ENCODE measurements at places on chromosomes 6 and 20.

DNA sequence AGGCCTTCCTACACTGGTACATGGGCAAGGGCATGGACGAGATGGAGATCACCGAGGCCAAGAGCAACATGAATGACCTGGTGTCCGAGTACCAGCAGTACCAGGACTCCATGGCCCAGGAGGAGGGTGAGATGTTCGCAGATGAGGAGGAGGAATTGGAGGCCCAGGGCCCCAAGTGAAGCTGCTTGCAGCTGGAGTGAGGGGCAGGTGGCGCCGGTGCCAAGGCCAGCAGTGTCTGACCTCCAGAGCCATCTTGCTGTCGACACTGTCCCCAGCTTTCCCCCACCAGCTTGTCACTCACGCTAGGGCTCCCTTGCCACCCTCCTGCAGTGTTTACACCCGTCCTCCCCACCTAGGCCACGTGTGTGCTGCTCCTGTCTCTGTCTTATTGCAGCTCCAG lies 12.2 kb downstream of the GABRR2 start:
- no peak for DNase-seq

- DNase-seq = no peak
Measured at GRCh38 chr20:49323622-49324238, 45.9 kb upstream of the ZNFX1 start.

DNA sequence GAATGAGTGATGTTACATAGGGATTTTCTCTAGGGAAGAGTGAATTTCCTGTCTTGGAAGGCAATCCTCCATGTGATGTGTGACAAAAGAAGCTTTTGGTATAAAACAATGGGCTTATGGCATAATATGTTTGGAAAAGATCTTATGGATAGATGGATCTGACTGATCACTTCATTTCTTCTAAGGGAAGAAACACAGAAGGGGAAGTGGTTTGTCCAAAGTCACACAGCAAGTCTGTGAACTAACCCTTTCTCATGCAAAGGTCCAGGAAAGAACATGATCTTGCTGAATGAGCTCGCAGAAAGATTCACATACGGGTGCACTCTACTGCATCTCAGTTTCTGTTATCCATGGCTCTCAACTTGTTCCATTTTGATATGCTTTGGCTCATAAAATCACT lies 575.9 kb upstream of the JAG1 start:
- no peak for DNase-seq

GRCh38 chr6:146583966-146584365 lies 14.8 kb upstream of the ADGB start:
- no peak for DNase-seq

- DNase-seq = peak; percentile 68
Measured at GRCh38 chr20:50575865-50576720, 65.9 kb downstream of the PTPN1 start.

DNA sequence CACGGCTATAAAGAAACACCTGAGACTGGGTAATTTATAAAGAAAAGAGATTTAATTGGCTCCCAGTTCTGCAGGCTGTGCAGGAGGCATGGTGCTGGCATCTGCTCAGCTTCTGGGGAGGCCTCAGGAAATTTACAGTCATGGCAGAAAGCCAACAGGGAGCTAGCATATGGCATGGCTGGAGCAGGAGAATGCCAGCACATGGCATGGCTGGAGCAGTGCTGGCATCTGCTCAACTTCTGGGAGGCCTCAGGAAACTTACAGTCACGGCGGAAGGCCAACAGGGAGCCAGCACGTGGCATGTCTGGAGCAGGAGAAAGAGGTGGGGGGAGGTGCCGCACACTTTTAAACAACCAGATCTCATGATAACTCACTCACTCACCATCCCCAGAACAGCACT lies 32.5 kb upstream of the DACT2 start:
- DNase-seq = no peak
